K562 (cell line): ENCODE measurements at places on chromosomes 5 and 9.

DNA sequence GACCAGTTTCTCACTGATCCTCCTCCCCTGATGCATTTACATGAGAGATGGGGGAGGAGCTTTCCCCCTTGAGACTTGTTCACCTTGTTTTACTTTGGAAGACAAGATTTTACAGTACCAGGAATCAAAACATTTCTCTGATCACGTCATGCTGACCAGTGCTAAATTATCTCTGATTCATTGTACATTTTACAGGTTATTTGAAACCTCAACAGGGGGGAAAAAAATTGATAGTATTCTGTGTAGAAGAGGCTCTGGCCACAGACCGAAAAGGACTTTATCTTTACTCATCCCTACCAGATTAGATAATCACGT lies 133.9 kb downstream of the GRIA1 start:
- no peak for DNase-seq

DNA sequence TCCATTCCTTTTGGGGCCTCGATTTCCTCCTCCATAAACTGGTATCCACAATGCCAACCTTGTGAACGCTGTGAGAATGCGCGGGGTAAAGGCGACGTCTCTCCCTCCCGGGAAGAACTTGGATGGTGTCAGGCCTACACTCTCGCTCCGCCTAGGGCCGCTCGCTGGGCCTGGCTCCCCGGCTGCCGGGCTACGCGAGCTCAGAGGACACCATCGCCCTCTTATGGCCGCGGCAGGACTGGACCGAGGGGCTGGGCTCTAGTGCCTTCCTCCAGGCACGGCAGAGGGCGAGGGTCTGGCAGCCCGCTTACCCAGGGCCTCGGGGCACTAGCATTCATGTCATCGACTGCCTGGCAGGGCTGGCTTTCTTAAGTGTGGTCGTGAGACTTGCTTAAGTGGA lies 1.3 kb upstream of the EXOSC2 start:
- no peak for DNase-seq

GRCh38 chr5:102749416-102750030 lies 5.6 kb upstream of the PAM start:
- DNase-seq: no peak

GRCh38 chr9:111582888-111583287 lies 16.6 kb downstream of the PTGR1 start:
- no peak for DNase-seq

GRCh38 chr9:93897075-93897970 lies 57.8 kb downstream of the BARX1 start:
- DNase-seq: no peak

- DNase-seq: no peak
Observed at GRCh38 chr5:25006237-25006636, 361.5 kb upstream of the CDH10 start.

DNA sequence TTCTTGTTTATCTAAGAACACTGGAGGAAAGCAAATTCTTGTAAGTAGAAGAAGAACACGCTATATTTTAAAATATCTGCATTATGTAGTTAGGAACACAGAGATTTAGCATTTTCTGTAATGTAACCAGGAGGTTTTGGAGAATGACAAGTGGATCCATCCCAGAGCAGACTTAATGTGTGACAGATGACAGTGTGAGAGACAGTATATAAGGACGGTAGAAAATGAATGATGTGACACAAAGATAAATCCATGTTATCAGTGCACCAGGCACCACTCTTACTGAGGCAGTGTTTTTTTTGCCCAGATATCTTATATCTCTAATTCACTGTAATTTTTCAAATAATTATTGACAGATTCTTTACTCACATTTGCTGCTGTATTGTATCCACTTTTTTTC lies 239.0 kb upstream of the KCNN2 start:
- no peak for DNase-seq

- DNase-seq: no peak
Observed at GRCh38 chr5:122507581-122507980, 195.5 kb downstream of the SNCAIP start.

DNA sequence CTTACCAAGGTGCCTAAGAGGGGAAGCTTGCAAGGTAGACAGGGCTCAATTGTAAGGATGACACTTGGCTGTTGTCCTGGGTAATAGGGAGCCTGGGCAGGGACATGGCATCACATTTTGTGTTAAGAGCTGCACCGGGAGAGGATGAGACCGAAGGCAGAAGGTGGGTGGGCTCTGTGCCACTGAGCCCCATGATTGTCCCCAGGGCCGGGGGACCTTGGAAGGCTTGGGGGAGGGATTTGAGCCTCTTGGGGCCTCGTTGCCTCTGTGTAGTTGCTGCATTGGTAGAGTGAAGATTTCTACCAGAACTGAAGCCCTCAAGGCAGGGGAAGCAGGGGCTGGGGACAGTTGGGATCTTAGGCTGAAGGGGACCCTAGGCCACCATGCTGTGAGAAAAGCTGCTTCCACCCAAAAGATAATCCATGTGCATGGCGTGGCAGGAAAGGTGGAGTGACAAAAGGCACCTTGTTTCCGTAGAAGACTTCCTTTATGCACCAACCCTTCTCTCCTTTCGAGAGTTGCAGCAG lies 11.9 kb downstream of the FGF18 start:
- no peak for DNase-seq

- DNase-seq: no peak
Observed at GRCh38 chr5:89769975-89770374, 639.6 kb downstream of the CETN3 start.

GRCh38 chr5:171999877-172000276 lies 6.6 kb downstream of the FBXW11 start:
- no peak for DNase-seq

DNA sequence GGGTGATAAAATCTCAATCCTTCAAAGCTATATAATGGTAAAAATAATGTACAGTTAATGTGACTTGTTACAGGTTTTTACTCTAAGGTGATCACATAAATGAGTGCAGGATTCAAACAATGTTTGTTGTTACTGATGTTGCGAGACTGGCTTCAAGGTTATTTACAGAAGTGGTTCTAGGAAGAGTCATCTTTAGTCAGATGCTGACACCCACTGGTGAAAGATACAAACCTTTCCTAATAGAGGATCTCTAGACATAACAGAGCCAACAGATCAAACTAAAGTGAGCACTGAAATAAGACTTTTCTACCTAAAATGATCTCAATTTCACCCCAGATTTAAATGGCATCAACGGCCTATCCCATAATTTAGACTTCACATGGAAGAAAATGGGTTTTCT lies 20.2 kb downstream of the ARSB start:
- peak; percentile 47 for DNase-seq

- DNase-seq: no peak
Observed at GRCh38 chr9:97525451-97525850, 24.0 kb downstream of the TMOD1 start.

DNA sequence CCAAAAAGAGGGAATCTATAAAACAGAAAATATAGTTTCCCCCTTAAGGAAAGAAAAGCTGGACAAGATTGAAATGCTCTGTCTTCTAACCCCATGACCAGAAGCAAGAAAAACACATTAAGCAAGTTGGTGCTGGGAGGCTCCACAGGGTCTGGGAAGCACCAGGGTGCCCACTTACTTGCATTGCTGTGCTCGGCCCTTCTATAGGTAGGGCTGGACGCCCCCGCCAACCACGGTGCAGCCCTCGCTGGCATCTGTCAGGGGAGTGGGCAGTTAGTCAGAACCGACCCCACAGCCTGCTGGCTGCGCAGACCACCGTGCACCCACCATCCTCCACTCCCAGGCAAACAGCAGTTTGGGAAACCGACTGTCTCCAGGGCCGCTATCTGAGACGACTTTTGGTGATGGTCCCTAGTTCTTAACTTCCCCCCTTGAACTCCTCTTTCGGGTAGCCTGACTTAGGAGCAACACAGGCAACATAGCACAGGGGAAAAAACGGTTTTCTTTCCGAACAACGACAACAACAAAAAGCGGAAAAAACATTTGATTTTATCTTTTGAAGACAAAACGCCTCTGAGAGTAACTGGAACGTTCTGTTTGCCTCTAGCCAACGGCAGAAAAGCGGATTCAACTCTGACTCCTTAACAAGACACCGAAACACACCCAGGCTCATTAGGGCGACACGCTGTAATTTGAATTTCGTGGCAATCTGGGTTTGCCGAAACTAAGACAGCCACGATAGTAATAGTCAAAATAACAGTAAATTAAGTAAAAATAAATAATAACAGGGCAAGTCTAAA lies 3.9 kb downstream of the IRX2 start:
- DNase-seq: no peak
